ENCODE measurements at places on chromosomes 1 and 21.

DNA sequence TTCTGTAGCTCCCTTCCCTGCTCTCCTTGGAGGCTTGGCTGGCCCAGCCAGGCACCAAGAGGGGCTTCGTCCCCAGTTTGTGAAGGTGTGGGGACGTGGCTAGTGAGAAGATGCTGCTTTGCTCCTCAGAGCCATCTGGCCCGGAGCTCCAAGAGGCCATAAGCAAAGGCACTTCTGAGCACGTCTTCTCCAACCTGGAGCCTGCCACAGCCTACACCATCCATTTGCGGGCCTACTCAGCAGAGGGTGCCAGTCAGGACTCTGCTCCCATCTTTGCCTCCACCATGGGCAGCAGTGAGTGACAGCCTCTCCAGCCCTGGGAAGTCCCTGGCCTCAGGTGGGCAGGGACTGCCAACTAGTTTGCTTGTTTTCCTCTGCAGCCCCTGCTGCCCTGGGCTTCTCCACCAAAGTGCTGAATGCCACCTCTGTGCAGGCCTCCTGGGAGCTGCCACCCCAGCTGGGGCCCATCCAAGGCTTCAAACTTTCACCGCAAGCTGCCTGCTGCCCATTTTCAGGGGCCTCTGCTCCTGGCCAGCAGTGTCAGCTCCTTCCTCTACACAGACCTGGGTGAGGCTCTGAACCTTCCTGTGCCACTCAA is 25.9 kb downstream of the SLC27A3 start:
- no peak for DNase-seq

DNA sequence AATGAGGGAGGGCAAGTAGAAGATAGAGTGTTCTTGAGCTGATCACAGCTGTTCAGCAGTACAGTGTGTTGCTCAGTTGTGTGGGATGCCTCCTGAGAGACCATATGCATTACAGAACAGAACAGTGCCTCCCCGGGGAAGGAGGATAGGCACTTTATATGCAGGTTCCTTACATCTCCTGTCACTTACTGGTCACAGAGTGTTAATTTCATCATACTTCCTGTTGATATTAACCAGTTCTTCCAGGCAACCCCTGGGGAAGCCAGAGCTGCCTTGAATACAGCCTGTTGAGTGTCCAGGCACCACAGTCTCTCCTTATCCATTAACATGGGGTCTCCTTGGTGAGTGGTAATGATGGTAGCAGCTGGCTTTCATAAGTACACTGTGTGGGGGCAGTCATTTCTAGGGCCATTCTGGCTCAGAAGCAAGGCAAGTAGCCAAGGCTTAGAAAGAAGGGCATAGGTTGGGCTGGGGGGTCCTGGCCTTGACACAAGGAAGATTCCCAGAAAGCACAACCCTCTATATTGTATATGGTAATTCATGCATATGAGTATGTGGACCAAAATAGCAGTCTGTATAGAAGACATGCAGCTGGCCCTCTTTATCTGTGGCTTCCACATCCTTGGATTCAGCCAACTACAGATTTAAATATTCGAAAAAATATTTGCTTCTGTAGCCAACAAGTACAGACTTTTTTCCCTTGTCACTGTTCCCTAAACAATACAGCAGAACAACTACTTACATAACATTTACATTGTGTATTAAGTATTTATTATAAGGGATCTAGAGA is 142.4 kb downstream of the ZP4 start:
- no peak for DNase-seq

DNA sequence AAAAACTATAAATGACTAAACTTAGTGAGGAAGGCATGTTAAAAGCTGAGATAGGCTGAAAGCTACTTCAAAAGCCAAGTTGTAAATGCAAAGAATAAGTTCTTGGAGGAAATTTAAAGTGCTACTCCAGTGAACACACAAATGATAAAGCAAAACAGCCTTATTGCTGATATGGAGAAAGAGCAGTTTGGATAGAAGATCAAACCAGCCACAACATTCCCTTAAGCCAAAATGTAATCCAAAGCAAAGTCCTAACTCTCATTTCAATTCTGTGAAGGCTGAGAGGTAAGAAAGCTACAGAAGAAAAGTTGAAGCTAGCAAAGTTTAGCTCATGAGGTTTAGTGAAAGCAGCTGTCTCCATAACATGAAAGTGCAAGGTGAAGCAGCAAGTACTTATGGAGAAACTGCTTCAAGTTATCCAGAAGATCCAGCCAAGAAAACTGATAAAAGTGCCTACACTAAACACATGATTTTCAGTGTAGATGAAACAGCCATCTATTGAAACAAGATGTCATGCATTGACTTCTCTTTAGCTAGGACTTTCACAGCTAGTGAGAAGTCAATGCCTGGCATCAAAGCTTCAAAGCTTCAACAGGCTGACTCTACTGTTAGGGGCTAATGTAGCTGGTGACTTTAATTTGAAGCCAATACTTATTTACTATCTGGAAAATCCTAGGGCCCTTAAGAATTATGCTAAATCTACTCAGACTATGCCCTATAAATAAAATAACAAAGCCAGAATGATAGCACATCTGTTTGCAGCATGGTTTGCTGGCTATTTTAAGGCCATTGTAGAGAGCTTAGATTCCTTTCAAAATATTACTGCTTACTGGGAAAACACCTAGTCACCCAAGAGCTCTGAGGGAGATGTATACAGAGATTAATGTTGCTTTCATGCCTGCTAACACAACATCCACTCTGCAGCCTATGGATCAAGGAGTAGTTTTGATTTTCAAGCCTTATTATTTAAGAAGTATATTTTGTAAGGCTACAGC is 188.6 kb downstream of the EIF4G3 start:
- DNase-seq = no peak

DNA sequence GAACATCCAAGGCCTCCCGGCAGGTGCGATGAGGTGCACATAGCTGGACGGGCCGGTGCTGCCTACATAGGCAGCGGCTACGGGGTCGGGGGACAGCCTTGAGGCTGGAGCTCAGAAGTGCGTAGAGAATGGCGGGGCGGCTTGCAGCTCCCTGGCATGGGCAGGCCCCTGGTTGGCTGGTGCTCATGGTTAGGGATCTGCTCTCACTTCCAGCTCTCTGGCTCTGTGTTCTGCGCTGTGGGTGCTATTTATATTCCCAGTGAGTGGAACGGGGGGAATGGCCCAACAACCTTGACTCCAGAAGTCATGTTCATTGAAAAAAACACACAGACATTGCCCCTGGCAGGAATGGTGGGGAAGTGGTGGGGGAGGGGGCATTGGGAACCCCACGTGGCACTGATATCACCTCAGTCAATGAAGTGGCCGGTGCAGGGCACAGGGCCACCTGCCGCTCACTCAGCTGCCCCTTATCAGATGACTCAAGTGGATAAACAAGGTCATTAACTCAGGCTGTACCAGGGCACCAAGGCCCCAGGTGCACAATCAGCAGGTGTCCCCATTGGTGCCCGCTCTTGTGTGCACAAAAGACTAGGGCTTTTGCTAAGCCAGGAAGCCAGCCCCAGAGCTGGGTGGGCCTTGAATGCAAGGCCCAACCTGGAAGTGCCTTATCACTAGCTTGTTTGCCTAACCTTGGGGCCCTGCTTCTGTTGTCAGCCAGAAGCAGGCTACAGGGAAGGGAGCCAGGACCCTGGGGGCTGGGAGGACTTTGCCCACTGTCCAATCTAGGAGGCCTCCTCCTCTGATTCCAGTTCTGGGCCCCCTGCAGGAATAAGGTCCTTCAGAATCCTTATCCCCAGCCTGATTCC is at the start of gene NR0B2:
NR0B2 (minus strand) TSS at position 222 of the 866 bp plus-strand sequence; CDS start at position 187, 35 bp downstream.
- no peak for DNase-seq
